AG09319 (cell line): ENCODE measurements at places on chromosomes 4 and X.

GRCh38 chr4:140635606-140636005 lies 66.8 kb upstream of the UCP1 start:
- DNase-seq, result no peak

GRCh38 chr4:38621028-38621684 lies 42.8 kb upstream of the KLF3 start:
- peak; percentile 73 for DNase-seq

DNA sequence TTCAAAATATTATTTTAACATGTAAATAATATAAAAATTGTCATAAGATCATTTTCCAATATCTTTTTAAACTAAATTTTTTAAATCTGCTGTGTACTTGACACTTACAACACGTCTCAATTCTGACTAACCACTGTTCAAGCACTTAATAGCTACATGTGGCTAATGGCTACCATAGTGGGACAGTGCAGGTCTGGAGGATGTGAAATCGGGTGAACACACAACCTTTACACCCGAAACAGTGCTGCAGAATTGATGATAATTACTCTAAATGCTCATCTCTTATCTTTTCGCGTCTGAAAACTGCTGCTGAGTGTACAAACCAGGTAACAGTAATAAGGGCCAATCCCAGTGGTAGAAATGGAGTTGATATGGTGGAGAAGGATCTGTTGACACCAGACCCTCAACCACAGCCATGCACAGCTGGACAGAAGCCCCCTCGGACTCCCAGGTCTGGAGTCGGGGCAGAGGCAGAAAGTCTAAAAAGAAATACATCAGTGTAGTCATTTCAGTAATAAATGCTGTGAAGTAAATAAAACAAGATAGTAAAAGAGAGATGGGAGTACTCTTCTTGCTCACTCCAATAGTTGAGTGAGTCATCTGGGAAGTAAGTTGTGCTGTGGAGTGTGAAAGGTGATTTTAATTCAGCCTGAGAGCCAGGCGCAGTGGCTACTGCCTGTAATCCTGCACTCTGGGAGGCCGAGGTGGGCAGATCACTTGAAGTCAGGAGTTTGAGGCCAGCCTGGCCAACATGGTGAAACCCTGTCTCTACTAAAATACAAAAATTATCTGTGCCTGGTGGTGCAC lies 150.0 kb downstream of the CBR4 start:
- DNase-seq, result no peak

GRCh38 chr4:71526637-71527406 lies 188.0 kb downstream of the SLC4A4 start:
- no peak for DNase-seq

DNA sequence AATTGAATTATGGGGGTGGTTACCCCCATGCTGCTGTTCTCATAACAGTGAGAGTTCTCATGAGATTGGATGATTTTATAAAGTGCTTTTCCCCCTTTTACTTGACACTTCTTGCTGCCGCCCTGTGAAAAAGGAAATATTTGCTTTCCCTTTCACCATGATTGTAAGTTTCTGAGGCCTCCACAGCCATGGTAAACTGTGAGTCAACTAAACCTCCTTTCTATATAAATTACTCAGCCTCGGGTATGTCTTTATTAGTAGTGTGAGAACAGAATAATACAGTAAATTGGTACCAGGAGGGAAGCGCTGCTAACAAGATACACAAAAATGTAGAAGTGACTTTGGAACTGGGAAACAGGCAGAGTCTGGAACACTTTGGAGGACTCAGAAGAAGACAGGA lies 1070.8 kb downstream of the FAM133A start:
- DNase-seq, result no peak

DNA sequence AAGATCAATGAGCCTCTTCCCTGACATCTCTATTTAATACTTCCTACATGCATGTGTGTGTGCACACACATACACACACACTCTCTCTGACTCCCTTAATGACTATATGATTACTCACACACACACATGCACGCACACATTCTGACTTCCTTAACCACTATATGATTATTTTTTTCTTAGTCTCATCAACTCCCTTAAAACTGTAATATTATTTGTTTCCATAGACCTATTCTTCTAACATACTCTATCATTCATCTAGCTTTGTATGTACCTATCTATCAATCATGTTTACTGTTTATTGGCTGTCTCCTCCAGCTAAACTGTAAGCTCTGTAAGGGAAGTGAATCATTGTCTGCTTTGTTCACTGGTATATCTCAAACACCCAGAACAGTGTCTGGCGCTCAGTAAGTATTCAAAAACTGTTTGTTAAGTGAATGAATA lies 236.6 kb downstream of the RASL11B start:
- DNase-seq, result no peak

DNA sequence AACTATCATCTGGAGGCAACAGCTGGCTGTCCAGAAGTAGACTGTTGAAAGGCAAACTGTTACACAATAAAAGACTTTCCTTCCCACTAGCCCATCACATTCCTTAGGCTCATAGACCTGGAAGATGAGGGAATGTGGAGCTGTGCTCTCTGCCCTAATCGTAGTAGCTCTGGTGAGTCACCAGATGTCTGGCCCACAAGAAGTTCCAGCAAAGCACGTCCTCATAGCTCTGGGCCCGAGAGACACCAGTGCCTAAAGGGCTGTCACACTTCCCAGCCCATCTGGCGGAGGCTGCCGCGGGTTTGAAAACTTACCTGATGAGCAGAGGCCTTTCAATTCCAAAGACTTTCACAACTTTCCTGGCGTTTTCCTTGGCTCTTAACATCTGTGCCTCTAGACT lies 81.7 kb upstream of the STOX2 start:
- no peak for DNase-seq

- DNase-seq, result no peak
Measured at GRCh38 chrX:132837126-132837525, 121.3 kb downstream of the HS6ST2 start.

DNA sequence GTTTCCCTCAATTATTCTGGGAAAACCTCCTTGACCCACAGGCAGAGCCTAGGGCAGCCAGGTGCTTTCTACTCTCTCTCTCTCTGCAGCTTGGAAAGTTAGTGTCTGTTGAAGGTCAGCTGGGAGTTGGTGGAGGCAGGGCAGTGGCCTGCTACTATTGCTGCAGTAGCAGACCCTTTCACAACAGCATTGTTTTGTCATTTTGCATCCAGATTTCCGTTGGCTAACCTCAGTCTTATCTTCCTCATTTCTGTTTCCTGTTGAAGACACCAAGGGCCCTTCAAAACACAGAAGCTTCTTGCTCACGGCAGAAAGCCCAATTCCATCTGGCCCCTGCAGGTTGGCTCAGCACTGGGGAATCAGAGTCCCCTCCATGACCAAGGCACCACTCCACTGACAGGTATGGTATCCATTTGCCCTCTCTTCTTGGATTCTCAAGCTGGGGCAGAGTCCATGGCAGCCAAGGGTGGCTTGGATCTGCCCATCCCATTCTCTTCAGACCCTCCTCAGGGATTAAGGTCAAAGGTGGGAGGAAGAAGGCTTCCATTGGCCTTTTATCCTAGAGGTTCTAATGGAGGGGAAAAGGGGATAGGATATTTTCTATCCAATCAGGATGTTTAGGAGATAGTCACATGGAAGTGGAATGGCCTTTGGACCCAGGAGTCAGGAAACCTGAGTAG lies 24.6 kb downstream of the VSIG4 start:
- no peak for DNase-seq

- no peak for DNase-seq
Measured at GRCh38 chr4:118811832-118812231, 24.1 kb downstream of the SEC24D start.

GRCh38 chr4:74330295-74330750 lies 22.1 kb downstream of the EPGN start:
- no peak for DNase-seq

DNA sequence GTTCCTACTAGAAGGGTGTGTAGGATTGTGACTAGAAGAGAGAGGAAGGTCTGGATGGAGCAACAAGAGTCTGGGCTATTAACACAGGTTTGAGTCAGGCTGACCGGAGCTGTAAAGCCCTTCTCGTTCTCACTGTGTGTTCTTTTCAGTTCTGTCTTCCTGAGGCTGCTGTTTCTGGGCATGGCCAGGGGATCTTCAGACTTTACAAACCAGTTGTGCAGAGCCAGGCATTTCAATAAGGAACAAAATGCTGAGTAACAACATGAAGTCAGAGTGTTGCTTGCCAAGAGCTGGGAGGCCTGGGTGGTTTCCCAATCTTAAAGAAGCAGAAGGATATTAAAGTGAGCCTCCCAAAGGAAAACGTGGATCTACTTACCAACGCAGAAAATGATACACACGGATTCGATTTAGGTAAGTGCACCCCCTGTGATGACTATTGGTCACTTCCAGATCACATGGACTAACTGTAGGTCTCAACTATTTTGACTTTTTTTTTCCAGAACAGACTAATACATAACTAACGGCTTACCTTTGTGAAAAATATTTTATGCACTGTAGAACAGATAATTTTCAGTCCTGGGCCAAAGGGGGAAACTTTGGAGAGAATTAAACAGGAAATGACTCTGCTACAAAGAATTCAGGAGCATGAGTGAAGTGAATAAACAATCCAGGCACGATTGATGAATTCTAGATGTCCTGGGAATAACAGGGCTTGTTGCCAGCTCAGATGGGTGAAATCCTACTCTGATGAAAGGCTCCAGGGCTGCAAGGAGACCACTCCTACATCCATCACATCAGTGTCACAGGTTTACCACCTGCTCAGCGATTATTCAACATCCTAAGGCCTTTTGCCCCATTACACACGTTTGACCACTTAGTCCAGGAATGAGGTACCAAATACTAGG lies 94.5 kb downstream of the ANXA3 start:
- DNase-seq, result peak; percentile 86

GRCh38 chrX:11103751-11104150 lies 7.4 kb upstream of the HCCS start:
- DNase-seq, result no peak

GRCh38 chr4:26613237-26613636 lies 29.4 kb downstream of the TBC1D19 start:
- DNase-seq, result no peak

DNA sequence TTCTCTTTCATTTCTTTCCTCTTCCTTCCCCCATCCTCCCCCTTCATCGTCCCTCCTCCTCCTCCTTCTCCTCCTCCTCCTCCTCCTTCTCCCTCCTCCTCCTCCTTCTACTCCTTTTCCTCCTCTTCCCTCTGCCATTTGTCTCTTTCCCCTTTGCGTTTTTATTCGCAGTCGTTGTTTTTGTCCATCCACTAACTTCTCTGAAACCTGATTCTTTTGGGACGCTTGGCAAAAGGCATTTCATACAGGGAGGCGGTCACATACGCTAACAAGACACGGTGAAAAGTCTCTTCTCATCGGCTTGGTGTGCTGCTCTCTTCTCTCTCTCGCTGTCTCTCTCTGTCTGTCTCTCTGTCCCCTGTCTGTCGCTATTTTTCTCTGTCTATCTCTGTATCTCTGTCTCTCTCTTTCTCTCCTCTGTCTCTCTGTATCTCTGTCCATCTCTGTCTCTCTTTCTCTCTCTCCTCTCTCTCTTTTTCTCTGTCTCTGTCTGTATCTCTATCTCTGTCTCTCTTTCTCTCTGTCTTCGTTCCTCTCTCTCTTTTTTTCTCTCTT lies 5.4 kb upstream of the SHOX start:
- peak; percentile 42 for DNase-seq

DNA sequence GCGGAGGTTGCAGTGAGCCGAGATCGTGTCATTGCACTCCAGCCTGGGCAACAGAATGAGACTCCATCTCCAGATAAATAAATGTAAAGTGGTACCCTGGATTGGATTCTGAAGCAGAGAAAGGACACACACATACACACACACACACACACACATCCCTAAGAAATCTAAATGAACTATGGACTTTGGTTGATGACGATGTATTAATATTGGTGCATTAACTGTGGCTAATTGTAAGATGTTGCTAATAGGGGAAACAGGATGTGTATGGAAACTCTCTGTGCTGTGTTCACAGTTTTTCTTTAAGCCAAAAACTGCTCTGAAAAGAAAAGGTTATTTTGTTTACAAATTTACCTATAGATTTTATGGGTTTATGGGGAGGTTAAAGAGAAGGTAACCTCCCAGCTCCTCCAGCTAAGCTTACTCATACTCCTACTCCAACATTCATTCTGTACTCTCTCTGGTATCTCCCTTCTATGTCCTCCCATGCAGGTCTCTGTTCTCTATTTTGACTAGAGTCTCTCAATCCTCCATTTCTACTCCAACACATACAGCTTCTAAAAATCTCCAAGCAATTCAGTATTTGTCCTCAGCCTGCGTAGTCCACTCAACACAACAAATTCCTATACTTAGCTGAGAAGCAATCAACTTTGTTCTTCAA lies 46.5 kb upstream of the RELL1 start:
- DNase-seq, result no peak

GRCh38 chr4:141142423-141142822 lies 9.2 kb upstream of the RNF150 start:
- no peak for DNase-seq

GRCh38 chrX:23726191-23726590 lies 16.9 kb downstream of the ACOT9 start:
- DNase-seq, result no peak

GRCh38 chr4:107894138-107894603 lies 37.2 kb upstream of the CYP2U1 start:
- DNase-seq, result no peak

DNA sequence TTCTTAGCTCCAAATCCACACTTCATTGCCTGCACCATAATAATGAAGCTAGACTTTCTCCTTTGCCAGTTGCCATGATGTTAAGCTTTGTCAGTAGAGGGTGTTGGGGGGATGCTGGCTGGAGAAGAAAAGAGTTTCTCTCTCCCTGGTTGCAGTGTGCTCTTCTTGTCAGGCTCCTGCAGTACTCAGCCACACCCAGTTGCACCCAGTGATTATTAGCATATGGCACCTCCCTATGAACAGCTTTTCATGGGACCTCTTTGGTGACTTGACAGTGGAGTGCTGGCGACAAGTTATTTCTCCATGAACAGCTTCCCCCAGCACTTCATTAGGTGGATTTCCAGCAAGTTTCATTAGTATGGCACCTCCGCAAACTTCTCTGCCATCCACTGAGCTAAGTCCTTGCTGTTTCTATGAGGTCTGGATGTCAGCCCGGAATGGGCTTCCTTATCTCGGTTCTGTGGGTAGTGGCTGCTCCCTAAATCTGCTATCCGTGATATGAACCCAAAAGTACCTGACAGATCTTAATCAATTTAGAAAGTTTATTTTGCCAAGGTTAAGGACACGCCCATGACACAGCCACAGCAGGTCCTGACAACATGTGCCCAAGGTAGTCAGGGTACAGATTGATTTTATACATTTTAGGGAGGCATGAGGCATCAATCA lies 18.8 kb upstream of the OTUD4 start:
- DNase-seq, result no peak

GRCh38 chr4:100149190-100149589 lies 41.1 kb downstream of the DDIT4L start:
- DNase-seq, result no peak

DNA sequence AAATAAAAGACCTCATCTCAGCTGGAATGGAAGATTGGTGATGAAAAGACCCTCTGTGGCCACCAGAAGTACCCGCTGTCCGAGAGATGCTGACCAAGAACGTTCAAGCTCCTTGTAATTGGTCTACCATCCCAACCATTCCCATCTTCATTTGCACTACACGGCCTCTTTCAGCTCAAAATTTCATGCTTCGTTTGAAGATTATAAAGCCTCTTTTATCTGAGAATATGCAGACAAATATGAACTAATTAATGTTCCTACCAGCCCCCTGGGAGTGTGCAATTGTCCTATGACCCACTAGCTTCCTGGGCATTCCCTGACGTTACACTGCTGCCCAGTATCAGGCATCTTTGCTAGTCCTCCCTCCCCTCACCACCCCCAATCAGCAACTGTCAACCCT lies 583.7 kb downstream of the MID1IP1 start:
- no peak for DNase-seq
